ENCODE measurements at places on chromosomes 7 and 10. TPM values are rescaled to one million over a fixed set of nuclear protein-coding genes. Genes with fewer than 3 reads are reported as not detected.

The MYH16 gene
- total RNA-seq: 0.38 TPM

The MOGAT3 gene
- total RNA-seq: not detected

The VPS37D gene
- total RNA-seq: 4.0 TPM

The SLC18A2 gene
- total RNA-seq: not detected

The SLC18A3 gene
- under 0.01 TPM for total RNA-seq

The AKR1D1 gene
- not detected for total RNA-seq

The CC2D2B gene
- not detected for total RNA-seq

Measured in endothelial cell of coronary artery (primary cell).